ENCODE measurements at places on chromosomes 11 and 22.

DNA sequence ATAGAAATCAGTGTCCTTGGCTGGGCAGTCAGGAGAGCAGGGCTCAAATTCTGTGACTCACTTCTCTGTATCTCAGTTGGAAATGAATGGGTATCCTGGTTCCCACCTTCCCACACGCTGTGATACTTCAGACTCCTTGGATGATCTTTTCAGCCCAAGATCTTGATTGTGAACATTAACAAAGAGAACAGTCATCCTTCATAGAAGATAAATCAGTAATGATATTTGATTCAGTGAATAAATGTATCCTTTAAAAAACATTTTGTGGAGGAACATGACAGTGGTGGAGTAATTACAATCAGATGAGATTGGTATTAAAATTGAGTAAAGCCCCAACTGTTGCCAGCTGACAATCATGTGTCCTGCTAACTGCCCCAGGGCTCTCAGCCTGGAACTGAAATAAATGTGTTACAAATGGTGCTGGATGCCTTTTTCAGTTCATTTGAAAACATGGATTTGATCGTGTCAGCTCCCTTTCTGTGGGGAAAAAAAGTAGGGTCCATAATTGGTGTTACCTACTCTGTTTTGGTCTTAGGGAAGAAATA, 72.9 kb upstream of the OR5AN1 start:
- DNase-seq: no peak

- no peak for DNase-seq
These were observed 4.7 kb downstream of the WNT7B start for GRCh38 chr22:45972091-45972888.

GRCh38 chr11:106551744-106552673, 466.3 kb downstream of the GUCY1A2 start:
- DNase-seq: no peak

GRCh38 chr11:124536520-124536919, 6.9 kb downstream of the OR8B12 start:
- no peak for DNase-seq

GRCh38 chr11:58867556-58867955, 23.1 kb upstream of the GLYATL2 start:
- DNase-seq: no peak

GRCh38 chr11:111011275-111011594, 234.3 kb upstream of the POU2AF2 start:
- DNase-seq: no peak

- DNase-seq: no peak
These were observed 382 bp downstream of the C11orf54 start for GRCh38 chr11:93741882-93742226.

GRCh38 chr22:35914665-35915476, 113.8 kb downstream of the RBFOX2 start:
- DNase-seq: no peak

DNA sequence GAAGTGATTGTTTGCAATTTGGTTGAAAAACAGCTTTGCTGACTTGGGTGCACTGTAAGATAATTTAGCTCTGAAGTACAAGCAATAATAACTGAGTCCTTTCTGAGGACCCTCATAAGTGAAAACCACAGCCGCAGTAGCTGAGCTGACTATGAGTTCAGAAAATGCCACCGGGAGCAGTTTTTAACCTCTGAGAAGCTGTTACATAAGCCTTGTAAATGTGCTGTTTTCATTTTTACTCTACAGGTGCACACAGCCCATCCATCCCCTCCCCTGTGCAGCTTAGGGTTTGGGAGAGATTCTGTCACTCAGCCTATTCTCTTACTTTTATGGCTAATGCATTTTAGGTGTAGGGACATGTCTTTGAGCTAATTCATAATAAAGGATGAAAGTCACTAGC, 255.5 kb upstream of the C11orf87 start:
- no peak for DNase-seq

DNA sequence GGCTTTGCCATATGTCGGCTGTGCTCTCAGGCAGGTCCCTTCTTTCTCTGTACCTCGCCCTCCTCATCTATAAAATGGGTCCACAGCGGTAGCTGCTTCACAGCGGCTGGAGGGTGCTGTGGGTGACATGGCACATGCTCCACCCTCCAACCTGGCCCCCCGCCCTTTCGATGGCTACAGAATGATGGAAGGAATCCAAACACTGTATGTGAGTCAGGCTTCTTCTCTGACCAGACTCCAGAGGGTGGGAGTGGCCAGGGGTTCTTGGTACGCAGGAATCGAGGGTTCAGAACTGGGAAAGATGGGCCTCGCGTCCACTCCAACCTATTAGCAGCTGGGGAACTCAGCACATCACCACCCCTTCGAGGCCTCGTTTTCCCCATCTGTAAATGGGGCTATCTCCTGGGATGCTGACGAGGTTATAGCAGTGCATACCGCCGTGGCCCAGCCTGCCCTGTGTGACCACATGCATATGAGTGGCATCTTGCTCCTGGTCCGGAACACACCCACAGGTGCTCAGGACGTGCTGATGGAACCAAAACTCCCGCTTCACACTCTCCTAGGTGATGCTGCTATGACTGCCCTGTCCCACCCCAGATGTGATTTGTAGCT, 26.4 kb downstream of the MN1 start:
- no peak for DNase-seq

GRCh38 chr22:17774206-17774925, at the start of gene BID:
BID (minus strand) TSS chr22:17774469; CDS start chr22:17750116, 24,353 bp downstream.
- no peak for DNase-seq

- DNase-seq: no peak
These were observed 333.2 kb downstream of the CASP12 start for GRCh38 chr11:104564921-104565582.

DNA sequence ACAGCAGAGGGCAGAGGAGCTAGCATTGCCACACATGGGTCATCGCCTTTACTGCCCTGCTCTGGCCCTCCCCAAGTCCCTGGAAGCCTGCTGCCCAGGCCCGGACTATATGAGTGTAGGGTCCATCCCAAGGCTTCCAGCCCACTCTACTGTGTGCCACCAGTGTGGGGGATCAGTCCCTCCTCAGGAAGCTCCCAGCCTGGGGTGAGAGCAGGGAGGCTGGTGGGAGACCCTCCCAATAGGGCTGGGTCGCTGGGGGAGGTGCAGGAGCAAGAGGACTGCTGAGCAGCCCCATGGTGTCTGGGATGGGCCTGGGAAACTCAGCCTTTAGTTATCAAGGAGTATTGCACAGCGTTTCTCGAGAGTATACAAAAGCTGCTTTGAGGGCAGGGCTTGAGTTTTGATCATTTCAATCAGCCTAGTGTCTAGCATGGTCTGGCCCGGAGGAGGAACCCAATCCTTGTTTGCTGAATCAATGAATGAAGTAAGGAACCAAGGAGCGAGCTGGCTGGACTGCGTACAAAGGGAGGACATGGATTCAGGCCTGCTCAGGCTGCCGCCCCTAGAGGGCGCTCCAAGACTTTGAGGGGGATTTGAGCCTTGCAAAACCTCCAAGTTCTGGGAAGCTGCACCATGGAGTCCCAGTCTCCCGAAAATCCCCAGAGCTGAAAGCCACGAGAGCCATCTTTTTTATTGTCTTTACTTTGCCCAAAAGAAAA, 89.0 kb upstream of the PARVA start:
- DNase-seq: peak; percentile 21

DNA sequence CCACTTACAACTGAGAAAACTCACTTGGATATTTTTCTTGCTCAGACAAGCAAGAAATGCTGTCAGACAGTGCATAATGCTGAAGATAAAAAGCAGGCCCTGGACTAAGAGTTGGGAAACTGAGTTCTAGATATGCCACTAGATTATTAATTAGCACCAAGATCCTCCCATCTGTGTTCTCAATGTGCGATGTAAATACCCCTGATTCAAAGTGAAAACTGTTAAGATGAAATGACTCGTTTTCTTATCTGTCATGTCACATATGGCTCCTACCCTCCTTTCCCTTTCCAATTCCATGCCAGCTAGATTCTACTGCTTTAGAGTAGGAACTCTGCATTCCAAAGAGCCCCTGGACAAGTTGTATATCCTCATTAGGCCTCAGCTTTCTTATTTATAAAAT, 88.9 kb upstream of the CLNS1A start:
- DNase-seq: no peak

DNA sequence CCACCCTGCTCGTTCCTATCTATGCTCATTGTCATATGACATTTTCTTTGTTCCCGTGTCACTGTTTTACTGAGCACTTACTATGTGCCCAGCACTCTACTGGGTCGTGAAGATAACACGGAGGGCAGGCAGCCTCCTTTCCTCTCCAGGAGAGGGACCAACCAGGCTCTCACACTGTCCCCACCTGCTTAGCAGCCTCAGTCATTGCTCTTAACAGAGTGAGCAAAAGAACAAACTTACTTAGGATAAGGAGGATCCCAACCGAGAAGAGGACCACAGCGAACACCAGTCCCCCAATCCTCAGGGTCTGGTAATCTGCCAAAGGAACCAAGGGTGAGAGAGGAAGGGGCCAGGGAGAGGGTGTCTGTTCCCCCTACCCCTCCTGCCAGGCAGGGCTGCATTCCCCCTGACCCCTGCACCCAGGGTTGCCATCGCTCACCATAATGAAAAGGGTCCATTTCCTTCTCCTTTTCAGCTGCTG, 17.0 kb upstream of the FXYD2 start:
- DNase-seq: no peak

GRCh38 chr11:67613960-67614715, 7.4 kb downstream of the NDUFV1 start:
- peak; percentile 84 for DNase-seq

- no peak for DNase-seq
These were observed 1.2 kb downstream of the NPTXR start for GRCh38 chr22:38842512-38843200.

- DNase-seq: no peak
These were observed 49.4 kb downstream of the HORMAD2 start for GRCh38 chr22:30129636-30130035.

- DNase-seq: no peak
These were observed 78.4 kb downstream of the C22orf31 start for GRCh38 chr22:28983190-28983589.

- DNase-seq: no peak
These were observed 27.2 kb downstream of the TTC12 start for GRCh38 chr11:113341388-113342165.

GRCh38 chr11:96278039-96278897, 64.7 kb downstream of the MAML2 start:
- no peak for DNase-seq

DNA sequence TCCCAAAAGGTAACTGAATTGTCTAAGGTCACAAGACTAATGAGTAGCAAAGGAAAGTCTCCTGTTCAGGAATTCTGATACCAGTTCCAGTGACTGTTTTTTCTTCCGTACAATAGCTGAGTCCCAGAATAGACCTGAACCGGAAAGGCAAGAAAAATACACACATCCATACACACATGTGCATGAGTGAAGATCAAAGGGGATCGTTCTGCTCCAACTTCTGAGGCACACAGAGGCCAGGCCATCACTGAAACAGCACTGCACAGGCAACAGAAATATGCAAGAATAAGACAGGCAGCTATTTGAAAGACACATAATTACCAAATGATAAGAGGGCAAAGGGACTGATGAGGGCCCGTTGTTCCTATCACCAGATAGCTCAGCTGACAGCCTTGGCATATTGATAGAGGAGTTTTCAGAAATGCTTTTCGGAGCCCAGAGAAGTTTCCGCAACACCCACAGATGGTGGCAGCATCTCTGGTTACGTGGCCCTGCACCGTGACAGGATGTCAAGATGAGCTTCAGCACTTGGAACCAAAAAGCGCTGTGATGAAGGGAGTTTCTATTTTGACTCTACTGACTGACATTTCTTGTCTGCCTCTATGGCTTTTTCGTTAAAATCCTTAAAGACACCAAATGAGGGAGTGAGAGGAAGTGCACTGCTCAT, 280.6 kb downstream of the LARGE1 start:
- no peak for DNase-seq

- DNase-seq: no peak
These were observed 98.4 kb downstream of the ZNF280B start for GRCh38 chr22:22410121-22410520.

DNA sequence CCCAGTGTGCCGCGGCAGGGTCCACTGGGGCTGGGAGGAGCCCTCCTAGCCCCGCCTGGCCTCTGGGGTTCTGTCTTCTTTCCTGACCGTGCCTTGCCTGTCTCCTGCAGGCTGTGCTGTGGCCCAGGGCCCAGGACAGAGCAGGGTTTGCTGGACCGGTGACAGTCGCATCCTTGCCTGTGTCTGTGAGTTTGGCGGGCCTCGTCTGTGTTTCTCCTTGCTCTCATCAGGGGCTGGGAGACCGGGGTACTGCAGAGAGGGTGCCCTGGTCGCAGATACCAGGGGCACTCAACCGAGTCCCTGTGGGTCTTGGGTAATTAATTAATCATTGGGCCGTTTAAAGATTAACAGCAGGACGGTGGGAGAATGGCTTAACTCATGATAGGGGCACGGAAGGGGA, 29.9 kb downstream of the RPL3 start:
- DNase-seq: no peak

GRCh38 chr11:44305470-44306051, 4.4 kb downstream of the ALX4 start:
- no peak for DNase-seq

DNA sequence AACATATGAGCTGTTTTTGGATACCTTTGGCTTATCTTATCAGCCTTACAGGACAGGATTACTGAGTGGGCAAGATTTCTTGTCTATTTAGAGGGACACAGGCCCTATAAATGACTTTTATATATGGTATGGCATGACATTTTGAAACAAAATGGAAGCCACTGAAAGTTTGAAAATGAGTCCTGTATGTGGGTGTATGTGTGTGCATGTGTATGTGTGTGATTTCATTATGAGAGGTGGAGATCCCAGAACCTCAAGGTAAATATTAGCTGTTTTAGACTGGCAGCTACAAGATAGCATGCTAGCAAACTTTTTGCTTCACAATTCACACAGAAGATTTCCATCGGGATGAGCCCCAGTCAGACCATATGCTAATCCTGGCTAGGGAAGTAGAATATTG, 970.5 kb upstream of the CCDC90B start:
- no peak for DNase-seq

DNA sequence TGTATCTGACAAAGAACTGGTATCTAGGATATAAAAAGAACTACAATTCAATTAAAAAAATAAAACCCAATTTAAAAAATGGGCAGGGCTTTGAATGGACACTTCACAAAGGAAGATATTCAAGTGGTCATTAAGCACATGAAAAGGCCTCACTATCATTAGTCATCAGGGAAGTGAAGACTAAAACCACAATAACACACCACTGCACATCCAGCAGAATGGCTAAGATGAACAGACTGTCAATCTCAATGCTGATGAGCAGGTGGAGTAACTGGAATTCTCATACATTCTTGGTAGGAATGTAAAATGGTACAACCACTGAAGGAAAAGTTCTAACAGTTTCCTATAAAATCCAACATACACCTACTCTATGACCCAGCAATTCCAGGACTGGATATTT, 8.9 kb downstream of the HPS4 start:
- DNase-seq: no peak

DNA sequence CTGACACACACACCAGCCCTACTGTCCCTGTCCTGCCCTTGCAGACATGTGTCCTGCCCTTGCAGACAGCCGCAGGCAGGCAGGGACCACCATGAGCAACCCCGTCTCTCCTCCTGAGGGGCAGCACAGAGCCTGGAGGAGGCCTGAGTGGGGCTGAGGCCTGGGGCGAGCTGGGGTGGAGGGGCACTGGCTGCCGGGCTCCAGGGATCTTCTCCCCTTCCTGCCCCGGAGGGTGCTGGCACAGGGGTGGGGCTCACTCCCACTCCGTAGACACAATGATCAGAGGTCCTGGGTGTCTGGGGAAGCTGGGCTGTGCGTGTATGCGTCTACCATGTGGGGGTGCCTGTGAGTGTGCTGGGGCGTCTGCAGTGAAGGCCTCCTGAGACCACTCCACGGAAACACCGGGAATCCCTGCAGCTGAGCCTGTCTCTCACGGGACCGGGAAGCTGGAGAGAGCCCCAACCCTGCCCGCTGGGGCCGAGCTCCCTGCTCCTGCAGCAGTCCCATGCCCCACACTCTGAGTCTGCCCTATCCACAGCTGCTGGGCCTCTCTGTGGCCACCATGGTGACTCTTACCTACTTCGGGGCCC, 588 bp downstream of the TSPAN32 start:
- DNase-seq: peak; percentile 37
